Activated CD4-positive, CD25-positive, alpha-beta regulatory T cell (primary cell): ENCODE measurements at places on chromosomes 12 and 14.

DNA sequence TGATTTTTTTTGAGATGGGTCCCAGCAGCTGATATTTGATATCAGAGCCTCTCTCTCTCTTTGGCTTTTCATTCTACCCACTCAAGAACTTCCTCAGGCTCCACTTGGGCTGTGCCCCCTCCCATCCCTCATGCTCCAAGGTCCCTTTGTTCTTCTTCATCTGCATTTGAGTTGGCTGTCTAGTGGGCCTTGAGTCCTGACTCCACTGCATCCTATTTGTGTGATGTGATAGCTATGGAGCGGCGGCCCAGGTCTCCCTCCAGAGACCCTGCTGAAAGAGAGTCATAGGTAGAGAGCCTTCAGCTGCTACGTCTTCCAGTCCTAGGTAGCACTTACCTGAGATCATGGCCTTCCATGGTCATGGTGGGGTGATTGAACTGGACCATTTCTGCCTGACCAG, 123.1 kb upstream of the VRK1 start:
- no peak for DNase-seq

DNA sequence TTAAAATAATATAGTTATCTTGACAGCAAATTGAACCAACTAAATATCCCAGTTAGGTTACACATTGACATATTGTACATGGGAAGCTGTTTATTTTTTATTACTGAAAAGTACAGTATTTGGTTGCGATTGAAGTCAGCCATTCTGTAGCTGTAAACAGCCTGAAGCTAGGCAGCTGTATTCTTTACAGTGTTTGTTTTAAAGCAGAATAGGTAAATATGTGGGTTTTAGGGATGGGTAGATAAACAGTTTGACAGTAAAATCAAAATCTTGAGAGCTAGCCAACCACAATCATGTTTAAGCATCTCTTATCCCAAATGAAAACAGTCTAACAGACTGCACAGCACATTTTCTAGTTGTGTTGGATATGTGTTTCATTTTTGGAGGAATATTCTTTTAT, 45.7 kb downstream of the TTC6 start:
- no peak for DNase-seq

GRCh38 chr14:72347118-72347517, 414.9 kb downstream of the RGS6 start:
- no peak for DNase-seq

- no peak for DNase-seq
These were observed 333.5 kb upstream of the DCN start for GRCh38 chr12:91515944-91516694.

GRCh38 chr12:70048521-70049250, 194.5 kb upstream of the CNOT2 start:
- DNase-seq = no peak
